ENCODE measurements at places on chromosomes 6 and 20.

GRCh38 chr20:8254911-8255582, 123.0 kb downstream of the PLCB1 start:
- peak; percentile 42 for DNase-seq

DNA sequence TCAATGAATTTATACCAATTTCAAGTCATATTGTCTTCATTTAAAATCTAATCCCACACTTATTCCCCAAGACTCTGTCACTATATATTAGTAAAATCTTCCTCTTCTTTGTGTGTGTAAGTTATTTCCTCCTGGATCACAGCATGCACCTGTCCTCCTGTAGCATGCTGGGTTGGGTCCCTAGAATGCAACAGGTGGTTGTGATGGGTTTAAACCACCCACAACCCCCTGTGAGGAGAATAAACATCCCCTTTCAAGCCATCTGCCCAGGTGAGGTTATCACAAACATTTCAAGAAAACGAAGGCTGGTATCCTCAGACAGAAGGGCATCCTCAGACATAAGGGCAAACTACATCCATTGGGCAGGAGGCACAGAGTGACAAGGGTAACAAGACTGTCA, 26.4 kb downstream of the DZANK1 start:
- no peak for DNase-seq

DNA sequence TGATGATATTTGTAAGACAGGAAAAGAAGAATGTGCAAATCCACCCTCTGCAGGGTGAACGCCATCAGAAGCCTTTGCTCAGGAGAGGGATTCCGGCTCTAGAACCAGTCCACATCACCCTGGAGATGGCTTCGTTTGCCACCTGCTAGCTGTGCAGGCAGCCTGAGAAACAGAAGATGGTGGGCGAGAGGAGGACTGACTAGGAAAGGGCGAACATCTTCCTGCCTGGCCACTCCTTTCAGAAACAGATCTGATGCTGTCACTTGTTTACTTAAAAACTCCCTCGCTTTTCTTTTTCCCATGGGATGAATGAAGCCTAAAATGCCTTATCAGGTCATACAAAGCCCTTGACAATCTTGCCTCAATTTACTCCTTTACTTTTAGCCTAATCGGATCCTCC, 1.2 kb downstream of the PTPRA start:
- no peak for DNase-seq

- DNase-seq: no peak
Observed at GRCh38 chr6:137739544-137739943, 127.5 kb upstream of the TNFAIP3 start.

- DNase-seq: no peak
Observed at GRCh38 chr6:127282184-127282583, 15.5 kb downstream of the RNF146 start.

- DNase-seq: no peak
Observed at GRCh38 chr6:140581601-140582000, 1207.2 kb upstream of the CITED2 start.

GRCh38 chr20:59047938-59048680, 5.5 kb upstream of the PRELID3B start:
- peak; percentile 35 for DNase-seq

DNA sequence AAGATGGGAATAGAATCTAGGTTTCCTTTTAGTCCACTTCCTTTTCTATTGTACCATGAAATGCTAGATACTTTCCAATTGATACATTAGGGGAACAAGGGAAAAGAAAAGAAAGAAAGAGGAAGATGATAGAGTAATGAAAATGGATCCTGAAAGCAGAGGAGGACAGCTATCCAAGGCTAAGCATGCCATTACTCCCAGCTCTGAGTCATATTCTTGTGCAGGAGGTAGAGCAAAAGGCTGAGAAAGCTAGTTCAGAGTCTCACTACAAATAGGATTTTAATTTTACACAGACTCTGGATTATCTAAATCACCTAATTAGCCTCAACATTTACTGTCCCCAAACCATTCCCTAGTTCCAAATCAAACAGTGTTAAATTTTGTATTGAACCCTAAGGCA, 23.6 kb downstream of the RWDD2A start:
- DNase-seq: no peak

DNA sequence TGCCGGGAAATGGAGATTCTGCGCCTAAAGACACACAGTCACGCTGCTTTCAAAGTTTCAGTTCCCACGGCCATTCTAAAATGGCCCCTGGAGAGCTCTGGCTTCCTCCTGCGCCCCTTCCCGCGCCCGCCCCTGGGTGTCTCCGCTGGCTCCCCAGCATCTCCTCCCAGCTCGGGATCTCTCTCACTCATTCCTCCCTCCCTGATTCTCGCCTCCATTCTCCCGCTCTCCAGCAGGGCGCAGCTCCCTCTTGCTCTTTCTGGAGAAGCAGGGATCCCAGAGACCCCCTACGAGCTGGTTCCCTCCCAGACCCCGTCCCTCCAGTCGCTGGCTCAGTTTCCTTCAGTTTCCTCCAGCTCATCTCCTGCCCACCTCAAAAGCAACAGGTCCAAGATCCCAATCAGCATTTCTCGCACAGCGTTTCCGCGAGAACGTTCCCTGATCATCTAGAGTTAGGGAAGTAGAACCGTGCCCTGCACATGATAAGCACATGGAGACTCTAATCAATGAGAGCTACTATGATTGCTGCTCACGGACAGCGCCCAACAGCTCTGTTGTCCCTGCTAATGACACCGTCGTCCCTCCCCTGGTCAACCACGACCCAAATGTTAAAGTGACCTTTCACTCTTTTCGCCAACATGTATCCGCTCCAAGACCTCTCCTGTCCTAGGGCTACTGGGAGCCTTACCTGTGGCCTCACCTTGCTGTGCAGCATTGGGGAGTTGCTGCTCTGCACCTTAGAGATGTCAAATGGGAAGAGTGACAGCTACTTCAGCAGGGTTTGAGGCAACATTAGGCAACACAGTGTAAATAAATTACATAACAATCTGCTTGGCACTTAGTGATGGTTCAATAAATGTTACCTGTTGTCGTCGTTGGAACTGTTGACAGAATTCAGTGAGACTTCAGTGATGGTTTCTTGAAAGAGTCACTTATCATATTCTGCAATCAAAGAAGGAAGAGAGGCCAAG, 218.5 kb upstream of the QKI start:
- DNase-seq: no peak

DNA sequence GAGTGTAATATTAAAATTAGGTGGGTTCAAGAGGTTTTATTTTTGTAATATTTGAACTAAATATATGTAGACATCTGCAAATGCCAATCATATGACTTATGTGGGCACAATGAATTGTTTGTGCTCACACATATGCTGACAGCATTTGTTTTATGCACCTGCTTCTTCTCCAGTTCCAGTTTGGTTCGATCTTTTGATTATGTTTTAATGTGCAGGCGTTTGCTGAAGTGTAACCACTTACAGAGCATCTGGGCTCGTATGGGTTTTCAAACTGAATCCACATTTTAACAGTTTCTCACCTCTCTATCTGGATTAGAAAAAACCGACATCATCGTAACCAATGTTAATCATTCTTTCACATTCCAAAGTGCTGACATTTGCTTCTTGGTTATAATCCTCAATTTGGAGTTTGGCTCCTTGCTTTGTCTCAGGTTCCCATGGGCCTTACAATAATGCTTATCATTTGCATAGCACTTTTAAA, 129.1 kb upstream of the SPACA1 start:
- DNase-seq: no peak

- no peak for DNase-seq
Observed at GRCh38 chr6:136341967-136342366, 52.3 kb upstream of the BCLAF1 start.

DNA sequence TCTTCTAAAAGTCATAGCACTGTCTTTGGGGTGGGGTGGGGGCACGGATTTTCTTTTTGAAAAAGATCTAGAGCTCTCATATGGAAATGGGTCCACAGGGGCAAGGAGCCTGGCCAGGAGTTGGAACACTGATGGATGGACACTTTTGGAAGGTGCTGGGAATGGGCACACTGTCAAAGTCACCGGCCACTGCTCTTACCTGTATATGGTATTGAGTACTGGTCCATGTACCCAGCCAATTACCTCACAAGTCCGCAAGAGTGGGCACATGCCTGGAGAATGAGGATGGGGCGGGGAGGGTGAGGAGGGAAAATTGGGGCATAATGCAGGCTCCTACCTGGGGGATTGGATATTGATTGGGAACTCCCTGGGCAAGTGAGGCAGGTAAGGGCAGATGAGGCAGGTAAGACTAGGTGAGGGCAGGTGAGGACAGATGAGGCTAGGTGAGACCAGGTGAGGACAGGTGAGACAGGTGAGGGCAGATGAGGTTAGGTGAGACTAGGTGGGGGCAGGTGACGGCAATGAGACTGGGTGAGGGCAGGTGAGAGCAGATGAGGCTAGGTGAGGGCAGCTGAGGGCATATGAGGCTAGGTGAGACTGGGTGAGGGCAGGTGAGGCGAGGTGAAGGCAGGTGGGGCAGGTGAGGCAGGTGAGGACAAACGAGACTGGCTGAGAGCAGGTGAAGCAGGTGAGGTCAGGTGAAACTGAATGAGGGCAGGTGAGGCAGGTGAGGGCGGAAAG, 167.9 kb downstream of the NRN1 start:
- no peak for DNase-seq

DNA sequence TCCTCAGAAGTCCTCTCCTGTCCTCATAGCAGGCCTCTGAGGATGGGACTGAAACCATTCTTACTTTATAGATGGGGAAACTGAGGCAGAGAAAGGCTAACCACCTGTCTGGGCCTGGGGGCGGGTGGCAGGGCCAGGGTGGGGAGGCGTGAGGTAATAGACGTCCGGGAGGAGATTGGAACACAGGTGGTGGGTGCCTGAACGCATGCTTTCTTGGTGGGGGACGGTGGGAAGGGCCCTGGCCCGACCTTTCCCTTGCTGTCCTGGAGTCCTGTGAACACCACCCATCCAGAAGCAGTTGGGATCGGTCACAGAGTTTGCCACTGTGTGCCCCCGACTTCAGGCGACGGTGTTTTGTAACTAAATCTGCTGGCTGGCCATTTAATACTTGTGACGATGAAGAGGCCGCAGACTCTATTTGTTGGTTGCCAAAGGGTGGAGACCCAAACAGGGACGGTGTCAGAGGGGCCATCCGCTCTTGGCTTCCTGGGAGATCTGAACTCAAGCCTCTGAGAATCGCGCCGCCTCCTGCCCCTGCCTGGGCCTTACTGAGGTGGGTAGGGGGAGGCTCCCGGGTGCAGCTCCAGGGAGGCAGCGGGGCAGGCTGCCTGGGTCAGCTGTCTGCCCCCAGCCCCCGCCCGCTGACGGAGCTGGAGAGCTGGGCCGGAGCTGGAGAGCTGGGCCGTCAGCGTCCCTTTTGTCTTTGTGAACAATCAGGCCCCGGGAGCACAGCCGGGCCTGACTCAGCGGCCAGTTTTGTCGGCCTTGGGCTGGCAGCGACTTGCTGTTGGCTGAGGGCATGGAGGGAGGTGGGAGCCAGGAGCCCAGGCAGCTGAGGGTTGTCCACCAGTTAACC, 4.1 kb downstream of the RBM38 start:
- DNase-seq: peak; percentile 43

DNA sequence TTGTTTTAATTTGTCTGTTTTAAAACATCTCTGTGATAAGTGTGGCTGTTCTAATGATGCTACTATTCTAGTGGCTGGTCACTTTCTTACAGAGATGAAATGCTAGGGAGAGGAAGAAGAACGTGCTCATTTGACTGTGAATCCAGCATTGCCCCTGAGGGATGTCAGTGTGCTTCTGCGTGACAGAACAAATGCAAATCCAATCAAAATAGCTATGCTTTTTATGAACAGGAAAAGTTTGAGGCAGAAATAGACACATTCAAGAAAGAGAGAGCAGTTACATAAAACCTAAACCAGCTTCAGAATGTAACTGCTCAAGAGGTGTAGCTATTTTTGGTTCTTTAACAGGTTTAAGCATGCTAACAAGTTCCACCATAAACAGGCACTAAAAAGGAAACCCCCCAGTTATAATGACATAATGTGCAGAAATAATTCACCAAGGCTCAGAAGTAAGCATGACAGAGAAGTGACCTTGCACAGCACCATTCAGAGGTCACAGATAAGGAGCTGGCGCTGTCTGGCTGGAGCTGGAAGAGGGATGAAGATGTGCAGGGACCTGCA, 385.3 kb downstream of the EPM2A start:
- DNase-seq: no peak

GRCh38 chr6:113073611-113074191, 726.6 kb downstream of the RFPL4B start:
- DNase-seq: peak; percentile 77

GRCh38 chr20:48335308-48336050, 492.3 kb downstream of the PREX1 start:
- DNase-seq: no peak

DNA sequence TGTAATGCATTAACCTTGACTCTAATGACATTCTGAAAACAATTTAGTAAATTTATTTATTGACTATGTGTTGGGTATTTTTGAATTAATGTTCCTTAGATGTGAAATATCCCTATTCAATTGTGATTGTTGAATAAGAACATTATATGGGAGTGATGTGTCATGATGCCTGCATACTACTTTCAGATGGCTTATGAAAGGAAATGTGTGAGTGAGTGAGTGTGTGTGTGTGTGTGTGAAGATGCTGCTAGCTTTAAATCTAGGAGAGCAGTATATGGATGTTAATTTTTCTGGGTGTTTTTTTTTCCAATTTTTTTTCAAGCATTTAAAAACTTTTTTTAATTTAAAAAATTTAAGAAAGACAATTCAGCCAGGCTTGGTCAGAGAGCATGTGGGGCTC, 32.5 kb upstream of the NT5E start:
- no peak for DNase-seq

GRCh38 chr6:13226071-13226470, 102.3 kb downstream of the TBC1D7 start:
- DNase-seq: no peak

Measured in fibroblast of gingiva (primary cell).